Karpas-422 (cell line): ENCODE measurements at places on chromosomes 6 and 20. TPM values are rescaled to one million over a fixed set of nuclear protein-coding genes. Genes with fewer than 3 reads are reported as not detected.

The MED23 gene
- 21.6 and 67.0 TPM in 2 replicates for total RNA-seq

The IP6K3 gene
- total RNA-seq: not detected in 2 replicates

The SIRPA gene
- 0.30 and 0.36 TPM in 2 replicates for total RNA-seq

The PAX1 gene
- total RNA-seq: not detected in 2 replicates

The BHLHE23 gene
- total RNA-seq: not detected in 2 replicates

The NEURL2 gene
- 3.1 and 4.3 TPM in 2 replicates for total RNA-seq

DNA sequence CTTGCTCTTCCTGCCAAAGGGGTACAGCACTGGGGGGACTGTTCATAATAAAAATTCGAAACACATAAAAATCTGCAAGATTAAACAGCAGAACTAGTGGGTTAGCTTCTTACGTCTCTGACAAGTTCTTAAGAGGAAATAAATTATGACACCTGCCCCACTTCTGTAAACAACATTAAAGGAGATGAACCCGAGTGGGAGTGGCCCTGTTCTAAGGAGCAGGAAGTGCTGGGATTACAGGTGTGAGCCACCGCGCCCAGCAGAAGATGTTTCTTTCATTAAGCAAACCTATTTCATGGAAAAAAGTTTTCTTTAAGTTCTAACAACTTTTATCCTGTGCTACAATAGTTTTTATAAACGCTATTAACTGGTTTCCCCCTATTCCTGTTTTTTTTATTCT lies 24.6 kb downstream of the USP45 start:
- H3K27me3 ChIP-seq: no peaks in the 10 kb centered on the region
- peaks cover 41% of the 10 kb centered on the region for H3K36me3 ChIP-seq
- no peak for DNase-seq

DNA sequence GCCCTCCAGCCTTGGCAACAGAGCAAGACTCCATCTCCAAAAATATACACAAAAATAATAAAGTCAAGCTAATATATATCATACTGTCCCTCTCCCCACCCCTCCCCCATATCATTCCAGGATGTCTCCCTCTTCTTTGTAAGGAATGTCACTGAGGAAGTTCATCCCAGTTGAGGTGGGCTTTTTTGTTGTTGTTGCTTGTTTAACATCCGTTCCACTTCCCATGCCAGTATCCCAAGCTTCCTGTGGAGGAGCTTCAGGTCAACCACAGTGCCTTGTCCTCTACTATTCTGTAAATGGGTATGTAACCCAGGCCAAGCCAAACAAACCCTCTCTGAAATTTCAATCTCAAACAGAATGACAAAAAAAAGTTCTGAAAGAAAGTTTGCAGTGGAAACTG lies 19.0 kb upstream of the PTPN1 start:
- H3K27me3 ChIP-seq: no peaks in the 10 kb centered on the region
- DNase-seq: no peak
- no peak overlapping the region for H3K27ac ChIP-seq
- no peak overlapping the region for H3K4me3 ChIP-seq

GRCh38 chr6:15502446-15503345 lies 160.1 kb downstream of the DTNBP1 start:
- DNase-seq: no peak
- no peaks in the 10 kb centered on the region for H3K36me3 ChIP-seq
- no peak overlapping the region for H3K4me3 ChIP-seq
- H3K27me3 ChIP-seq: no peaks in the 10 kb centered on the region
- no peaks in the 10 kb centered on the region for H3K4me1 ChIP-seq
- H3K27ac ChIP-seq: no peak overlapping the region

DNA sequence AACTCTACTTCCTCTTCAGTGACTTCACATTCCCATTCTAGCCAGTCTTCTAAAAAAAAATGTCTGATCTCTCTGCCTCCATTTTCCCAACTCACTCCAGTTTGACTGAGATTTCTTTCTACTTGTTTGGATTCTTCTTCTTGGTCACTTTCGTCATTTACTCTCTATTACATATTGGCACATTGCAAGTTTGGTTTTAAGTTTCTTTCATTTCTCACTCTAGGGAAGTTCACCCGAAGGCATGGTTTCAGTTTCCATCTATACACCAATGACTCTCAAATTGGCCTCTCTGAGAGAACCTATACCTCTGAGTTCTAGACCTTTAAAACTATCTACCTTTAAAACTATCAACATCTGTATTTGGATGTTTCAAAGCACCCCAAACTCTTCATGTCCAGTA lies 51.3 kb downstream of the CD109 start:
- DNase-seq: peak; percentile 42
- peaks cover 9% of the 10 kb centered on the region for H3K4me1 ChIP-seq
- peak overlapping the region; percentile 54 for H3K4me3 ChIP-seq
- H3K36me3 ChIP-seq: no peaks in the 10 kb centered on the region
- no peak overlapping the region for H3K27ac ChIP-seq

DNA sequence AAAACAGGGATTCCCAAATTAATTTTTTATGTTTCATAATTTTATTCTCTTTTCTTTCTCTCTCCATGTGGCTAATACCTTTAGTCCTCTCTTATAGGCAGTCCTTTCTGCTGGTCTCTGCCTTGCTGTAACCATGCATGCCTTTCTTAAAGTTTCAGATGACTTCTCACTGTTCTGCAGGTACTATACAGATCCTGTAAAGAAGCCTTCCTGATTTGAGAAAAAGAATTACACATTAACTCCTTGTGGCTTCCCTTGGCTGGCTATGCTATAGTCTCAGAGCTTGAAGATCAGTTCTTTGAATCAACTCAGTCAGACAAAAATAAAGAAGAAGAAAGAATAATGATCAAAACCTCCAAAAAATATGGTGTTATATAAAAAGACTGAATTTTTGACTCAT lies 7.3 kb upstream of the GPR63 start:
- no peaks in the 10 kb centered on the region for H3K36me3 ChIP-seq
- H3K27ac ChIP-seq: no peak overlapping the region
- no peaks in the 10 kb centered on the region for H3K27me3 ChIP-seq
- no peak for DNase-seq
- no peaks in the 10 kb centered on the region for H3K4me1 ChIP-seq
- no peak overlapping the region for H3K4me3 ChIP-seq

DNA sequence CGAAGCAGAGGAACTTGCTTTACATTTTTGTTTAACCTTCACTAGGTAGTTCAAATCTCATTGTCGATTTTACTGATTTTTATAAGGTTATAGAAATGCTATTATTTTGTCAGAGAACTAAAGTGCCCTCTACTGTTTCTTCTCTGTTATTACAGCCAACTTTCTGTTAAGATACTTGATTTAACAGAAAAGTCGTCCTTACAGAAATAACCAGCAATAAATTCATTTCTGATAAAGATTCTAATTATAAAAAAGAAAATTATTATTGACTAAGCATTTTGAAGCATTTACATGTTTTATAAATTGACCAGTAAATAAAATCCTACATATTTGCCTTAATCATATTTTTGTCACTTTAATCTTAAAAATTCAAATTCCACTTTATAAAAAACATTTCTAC lies 60.8 kb downstream of the OGFRL1 start:
- no peaks in the 10 kb centered on the region for H3K4me1 ChIP-seq
- no peaks in the 10 kb centered on the region for H3K36me3 ChIP-seq
- peak; percentile 78 for DNase-seq
- no peak overlapping the region for H3K4me3 ChIP-seq
- no peaks in the 10 kb centered on the region for H3K27me3 ChIP-seq

GRCh38 chr20:23683281-23683680 lies 5.6 kb downstream of the CST4 start:
- H3K4me1 ChIP-seq: no peaks in the 10 kb centered on the region
- no peak overlapping the region for H3K27ac ChIP-seq
- DNase-seq: no peak

DNA sequence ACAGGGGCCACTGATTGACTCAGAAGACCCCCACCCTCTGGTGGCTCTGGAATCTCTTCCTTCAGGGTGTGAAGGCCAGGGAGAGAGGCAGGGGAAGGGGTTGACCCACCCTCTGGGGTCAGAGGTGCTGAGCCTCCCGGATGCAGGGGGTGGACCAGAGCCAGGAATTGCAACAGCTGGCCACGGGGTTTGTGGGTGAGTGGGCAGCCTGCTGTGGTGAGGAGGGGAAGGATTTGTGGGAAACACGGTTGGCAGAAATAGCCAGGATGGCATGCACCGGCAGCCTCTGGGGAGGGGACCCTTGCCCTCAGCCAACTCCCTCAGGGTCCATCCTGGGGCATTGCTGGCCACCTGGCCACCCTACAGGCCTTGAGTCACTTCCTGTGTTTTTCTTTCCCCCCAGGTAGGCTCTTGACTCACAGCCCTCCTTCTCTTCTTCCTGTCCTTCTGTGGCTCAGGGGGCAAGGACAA lies 92.8 kb downstream of the MRPL14 start:
- no peaks in the 10 kb centered on the region; the same call in 1 of the 2 replicates for H3K27me3 ChIP-seq
- no peak overlapping the region for H3K27ac ChIP-seq
- H3K4me3 ChIP-seq: no peak overlapping the region
- no peaks in the 10 kb centered on the region for H3K36me3 ChIP-seq
- no peaks in the 10 kb centered on the region for H3K4me1 ChIP-seq

DNA sequence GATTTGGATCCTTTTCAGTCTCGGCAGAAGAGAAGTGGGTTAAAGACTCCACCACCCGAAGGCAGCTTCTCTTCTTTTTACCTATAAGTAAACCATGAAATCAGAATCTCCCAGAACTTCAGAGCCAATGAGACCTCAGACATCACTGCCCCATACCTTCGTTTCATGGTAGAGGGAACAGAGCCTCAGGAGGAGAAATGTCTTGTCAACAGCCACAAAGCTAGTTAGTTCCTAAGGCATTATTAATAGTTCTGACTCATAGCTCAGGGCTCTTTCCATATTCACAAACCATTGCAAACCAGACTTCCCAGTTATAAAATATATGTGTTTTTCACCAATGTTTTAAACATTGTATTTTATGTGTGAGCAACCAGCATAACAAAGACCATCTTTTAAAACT lies 118.7 kb upstream of the RIPOR2 start:
- peak; percentile 61 for DNase-seq
- H3K36me3 ChIP-seq: no peaks in the 10 kb centered on the region
- peak overlapping the region; percentile 98 for H3K27ac ChIP-seq
- H3K27me3 ChIP-seq: no peaks in the 10 kb centered on the region
- H3K4me1 ChIP-seq: peaks cover 93% of the 10 kb centered on the region
- H3K4me3 ChIP-seq: peak overlapping the region; percentile 61

GRCh38 chr20:35342154-35342769 lies 50.0 kb upstream of the FAM83C start:
- H3K27me3 ChIP-seq: no peaks in the 10 kb centered on the region
- no peak overlapping the region for H3K4me3 ChIP-seq
- peaks cover 27% of the 10 kb centered on the region for H3K36me3 ChIP-seq
- no peak for DNase-seq
- no peaks in the 10 kb centered on the region for H3K4me1 ChIP-seq

- no peak for DNase-seq
- H3K4me1 ChIP-seq: peaks cover 13% of the 10 kb centered on the region
- no peak overlapping the region for H3K4me3 ChIP-seq
- no peaks in the 10 kb centered on the region for H3K27me3 ChIP-seq
- H3K27ac ChIP-seq: no peak overlapping the region
Observed at GRCh38 chr20:4702562-4703280, 19.0 kb upstream of the PRND start.

DNA sequence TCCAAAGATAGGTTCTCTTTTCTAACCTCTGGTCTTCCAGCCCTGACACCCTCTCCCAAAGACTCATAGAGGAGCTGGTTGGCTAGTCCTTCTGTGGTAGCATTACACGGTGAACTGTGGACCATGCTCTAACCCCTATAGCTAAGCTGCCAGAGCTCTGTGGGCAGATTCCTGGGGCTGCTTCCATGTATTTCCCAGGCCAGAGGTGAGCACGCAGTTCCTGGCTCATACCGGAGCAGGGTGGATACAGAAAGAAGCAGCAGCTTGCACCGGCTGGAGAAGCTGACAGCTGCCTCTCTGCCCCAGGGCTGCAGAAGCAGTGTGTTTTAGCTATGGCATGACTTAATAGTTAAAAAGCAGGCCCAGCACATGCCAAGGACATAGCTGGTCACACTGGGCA lies 84.1 kb upstream of the FOXP4 start:
- no peak for DNase-seq
- no peaks in the 10 kb centered on the region for H3K36me3 ChIP-seq
- no peak overlapping the region for H3K27ac ChIP-seq
- no peaks in the 10 kb centered on the region for H3K4me1 ChIP-seq
- no peak overlapping the region for H3K4me3 ChIP-seq

GRCh38 chr6:88662653-88663174 lies 300.7 kb downstream of the RNGTT start:
- H3K4me3 ChIP-seq: no peak overlapping the region
- H3K4me1 ChIP-seq: no peaks in the 10 kb centered on the region
- no peak overlapping the region for H3K27ac ChIP-seq

DNA sequence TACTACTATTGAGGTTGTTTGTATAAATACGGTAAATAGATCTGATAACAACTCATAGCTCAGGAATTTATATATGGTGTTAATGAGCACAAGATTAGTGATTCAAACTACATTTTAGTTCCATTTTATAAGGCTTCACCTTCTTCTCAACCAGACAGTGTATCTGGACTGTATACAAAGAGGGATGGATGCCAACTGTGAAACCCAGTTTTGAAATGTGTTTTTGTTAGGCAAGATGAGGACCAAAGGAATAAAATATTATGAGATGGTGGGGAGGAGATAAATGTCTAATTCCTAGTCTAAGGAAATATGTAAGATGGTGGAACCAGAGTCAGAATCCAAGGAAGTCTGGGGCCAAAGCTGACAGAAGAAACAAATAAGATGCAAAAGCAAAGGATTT lies 329.0 kb downstream of the GRIK2 start:
- no peak for DNase-seq
- H3K27ac ChIP-seq: no peak overlapping the region
- no peak overlapping the region for H3K4me3 ChIP-seq

GRCh38 chr6:151633526-151634335 lies 139.9 kb downstream of the CCDC170 start:
- no peak for DNase-seq
- H3K27me3 ChIP-seq: no peaks in the 10 kb centered on the region
- no peak overlapping the region for H3K27ac ChIP-seq
- no peaks in the 10 kb centered on the region for H3K36me3 ChIP-seq
- no peaks in the 10 kb centered on the region for H3K4me1 ChIP-seq

GRCh38 chr6:11705483-11705882 lies 73.1 kb downstream of the ADTRP start:
- DNase-seq: no peak
- no peaks in the 10 kb centered on the region for H3K27me3 ChIP-seq
- no peaks in the 10 kb centered on the region for H3K36me3 ChIP-seq
- no peak overlapping the region for H3K4me3 ChIP-seq

GRCh38 chr20:45341939-45342854 lies 6.0 kb downstream of the SDC4 start:
- H3K36me3 ChIP-seq: no peaks in the 10 kb centered on the region
- H3K4me3 ChIP-seq: no peak overlapping the region
- DNase-seq: no peak
- H3K27ac ChIP-seq: no peak overlapping the region
- no peaks in the 10 kb centered on the region for H3K27me3 ChIP-seq

- H3K36me3 ChIP-seq: no peaks in the 10 kb centered on the region
- no peak overlapping the region for H3K4me3 ChIP-seq
- DNase-seq: no peak
- no peaks in the 10 kb centered on the region for H3K27me3 ChIP-seq
Observed at GRCh38 chr20:41279546-41280225, 37.8 kb downstream of the ZHX3 start.

- H3K4me1 ChIP-seq: no peaks in the 10 kb centered on the region; the same call in 1 of the 2 replicates
- peak; percentile 35 for DNase-seq
- no peak overlapping the region for H3K4me3 ChIP-seq
- H3K27ac ChIP-seq: no peak overlapping the region
- H3K27me3 ChIP-seq: no peaks in the 10 kb centered on the region
- H3K36me3 ChIP-seq: no peaks in the 10 kb centered on the region
Observed at GRCh38 chr6:87714093-87714842, 12.2 kb upstream of the AKIRIN2 start.
